SK-N-SH (cell line): ENCODE measurements at places on chromosomes 4 and X. TPM values are rescaled to one million over a fixed set of nuclear protein-coding genes. Genes with fewer than 3 reads are reported as not detected.

DNA sequence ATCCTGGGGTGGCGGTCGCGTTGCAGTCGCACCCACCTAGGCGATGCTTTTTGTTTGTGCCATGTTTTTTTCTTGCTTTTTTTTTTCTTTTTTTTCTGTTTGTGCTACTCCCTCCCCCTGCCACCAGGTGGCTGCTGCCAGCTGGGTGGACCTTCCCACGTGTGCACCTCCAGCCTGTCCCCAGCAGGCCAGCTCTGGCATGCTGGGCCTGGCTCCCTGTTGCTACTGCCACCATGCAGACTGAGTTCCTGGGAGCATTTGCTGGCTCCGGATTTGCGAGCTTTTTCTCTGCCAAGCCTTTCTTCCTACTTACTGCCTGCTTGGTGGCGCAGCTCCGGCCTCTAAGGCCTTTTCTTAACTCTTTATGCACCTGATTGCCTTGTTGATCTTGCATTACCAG, 161.2 kb upstream of the WDFY3 start:
- peak; percentile 77 for DNase-seq

GRCh38 chr4:17875402-17876070, 64.8 kb downstream of the NCAPG start:
- DNase-seq = no peak

- DNase-seq = no peak
Observed at GRCh38 chr4:57374866-57375595, 264.8 kb upstream of the IGFBP7 start.

DNA sequence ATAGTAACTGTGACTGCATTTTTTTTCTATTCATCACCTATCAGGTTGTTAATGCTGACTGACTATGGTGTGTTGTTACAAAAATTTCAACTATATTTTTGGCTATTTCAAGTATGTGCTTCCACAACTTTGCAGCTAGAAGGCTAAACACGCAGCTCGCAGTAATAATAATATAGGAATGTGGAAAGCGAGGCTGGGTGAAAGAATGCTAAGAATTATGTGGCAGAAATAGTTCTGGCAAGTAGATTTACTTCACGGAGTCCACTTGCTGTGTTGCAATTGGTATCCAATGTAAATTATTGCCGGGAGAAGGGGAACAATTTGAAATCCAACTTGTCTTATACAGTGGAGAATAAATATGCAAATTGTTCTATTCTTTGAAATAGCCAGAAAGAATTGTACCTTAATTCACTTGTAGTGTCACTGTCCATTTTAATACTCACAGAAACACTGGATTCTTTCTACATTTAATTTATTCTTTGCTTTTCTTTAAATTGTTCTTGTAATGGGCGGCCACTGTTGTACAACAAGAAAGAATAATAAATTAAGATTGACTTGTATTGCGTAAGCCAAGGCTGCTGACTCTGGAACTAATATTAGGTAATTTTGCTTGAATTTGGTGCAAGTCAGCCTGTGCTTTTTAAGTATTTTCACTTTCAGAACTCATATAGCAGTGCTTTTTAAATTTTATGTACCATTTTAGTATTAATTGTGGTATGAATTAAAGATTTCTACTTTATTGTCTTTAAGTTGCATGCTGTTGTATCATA, 154.9 kb downstream of the FRMPD4 start:
- no peak for DNase-seq

- DNase-seq = no peak
Observed at GRCh38 chr4:76215077-76215476, 1.5 kb upstream of the SCARB2 start.

DNA sequence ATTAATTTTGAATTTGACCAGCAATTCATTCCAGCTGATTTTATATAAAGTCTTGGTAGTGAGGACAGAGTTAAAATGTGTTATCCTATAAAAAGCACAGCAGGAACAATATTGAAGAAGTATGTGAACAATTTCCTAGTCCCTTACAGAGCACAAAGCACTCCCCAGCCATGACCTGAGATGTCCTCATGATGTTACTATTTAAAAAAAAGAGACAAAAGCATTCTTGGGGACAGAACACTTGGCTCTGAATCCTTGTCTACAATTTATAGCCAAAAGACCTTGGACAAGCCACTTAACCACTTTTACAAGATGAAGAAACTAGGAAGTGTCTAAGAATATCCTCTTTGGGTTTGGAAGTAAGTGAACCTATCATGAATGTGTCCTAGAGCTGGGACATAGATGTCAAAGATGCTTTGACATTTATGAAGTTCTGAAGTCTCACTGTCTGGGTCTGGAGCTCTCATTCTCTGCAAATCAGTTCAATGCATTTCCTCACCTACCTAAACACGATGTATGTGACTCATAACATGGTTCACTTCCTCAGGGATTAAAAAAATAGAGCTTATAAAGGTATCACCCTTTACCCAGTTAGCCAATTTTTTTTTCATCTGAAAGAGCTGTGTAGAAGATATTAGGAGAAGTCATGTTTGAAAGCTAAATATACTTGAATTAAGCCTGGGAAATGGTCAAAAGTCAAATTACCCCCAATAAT, 61.4 kb downstream of the IGFBP7 start:
- no peak for DNase-seq

DNA sequence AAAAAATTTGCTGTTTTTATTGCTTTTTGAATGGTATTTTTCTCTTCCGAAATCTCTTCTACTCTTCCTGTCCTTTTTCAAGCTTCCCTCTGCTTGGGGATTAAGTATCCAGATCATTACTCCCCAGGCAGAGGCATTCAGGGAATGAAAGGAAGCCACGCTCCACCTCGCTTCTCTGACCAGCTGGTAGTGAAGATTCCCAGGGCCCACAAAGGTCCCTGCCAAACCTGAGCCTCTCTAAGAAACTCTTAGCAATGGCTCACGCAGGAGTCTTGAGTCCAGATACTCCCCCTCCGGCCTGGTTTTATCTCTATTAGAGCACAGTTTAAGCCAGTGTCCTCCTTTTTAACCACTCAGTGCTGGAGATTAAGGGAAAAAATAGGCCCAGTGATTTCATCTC, 51.4 kb upstream of the SOD3 start:
- DNase-seq = no peak

DNA sequence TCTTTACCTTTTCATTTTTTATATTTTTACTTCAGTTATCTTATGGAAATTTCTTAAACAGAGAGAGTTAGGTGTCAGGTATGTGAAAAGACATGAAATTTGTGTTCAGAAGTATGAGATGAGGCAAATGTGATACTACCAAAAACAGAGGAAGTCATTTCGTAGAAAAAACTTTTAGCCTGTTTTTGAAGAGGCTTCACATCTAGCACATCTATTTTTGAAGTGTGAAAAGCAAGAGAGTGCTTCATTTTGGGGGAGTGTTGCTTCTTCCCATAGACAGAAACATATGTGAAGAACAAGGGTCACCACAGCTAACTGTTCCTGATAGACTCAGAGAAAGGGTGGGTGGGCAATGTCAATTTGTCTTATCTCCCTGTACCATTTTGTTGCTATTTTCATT, 125.3 kb downstream of the TET2 start:
- DNase-seq = no peak

DNA sequence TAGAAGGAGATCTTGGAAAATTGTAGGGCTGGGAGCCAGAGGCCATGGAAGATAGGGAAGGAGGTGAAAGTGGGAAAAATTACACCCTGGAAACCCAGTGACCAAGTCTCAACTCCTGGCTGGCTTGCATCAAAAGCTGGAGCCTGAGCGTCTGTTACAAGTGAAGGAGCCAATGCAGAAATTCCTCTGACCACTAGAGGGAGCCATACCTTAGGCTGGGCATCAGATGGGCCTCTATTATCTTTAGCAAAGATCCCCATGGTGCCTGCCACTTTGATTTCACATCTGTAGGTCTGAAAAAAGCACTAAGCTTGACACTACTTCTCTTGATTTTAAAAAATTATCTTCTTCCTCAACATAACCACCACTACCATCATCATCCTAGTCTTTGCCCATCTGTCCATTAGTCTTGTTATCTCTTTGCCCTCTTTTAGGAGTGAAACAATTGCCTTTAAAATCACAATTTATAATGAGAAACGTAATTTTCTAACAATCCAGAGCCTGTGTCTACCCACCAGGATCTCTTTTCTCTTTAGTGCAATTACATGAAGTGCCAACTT, 62.9 kb downstream of the ANAPC4 start:
- peak; percentile 71 for DNase-seq

DNA sequence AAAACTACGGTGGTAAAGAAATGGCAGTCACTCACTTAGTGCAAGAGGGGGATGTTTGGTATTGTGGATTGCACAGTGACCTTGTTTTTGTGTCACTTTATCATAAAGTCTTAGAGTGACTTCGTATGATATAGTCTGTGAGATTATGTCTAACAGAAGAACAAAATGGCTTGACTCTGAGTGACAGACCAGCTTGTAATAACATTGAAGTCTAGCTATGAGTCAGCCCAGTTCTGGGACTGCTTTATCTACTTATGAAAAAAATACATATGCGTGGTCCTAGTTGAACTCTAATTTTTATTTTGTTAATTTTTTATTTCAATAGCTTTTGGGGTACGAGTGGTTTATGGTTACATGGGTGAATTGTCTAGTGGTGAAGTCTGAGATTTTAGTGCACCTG, 20.0 kb downstream of the DCLK2 start:
- no peak for DNase-seq

- DNase-seq = no peak
Observed at GRCh38 chr4:82201303-82201702, 172.5 kb downstream of the HNRNPD start.

- DNase-seq = peak; percentile 66
Observed at GRCh38 chr4:87973283-87974169, 2.0 kb upstream of the SPP1 start.

DNA sequence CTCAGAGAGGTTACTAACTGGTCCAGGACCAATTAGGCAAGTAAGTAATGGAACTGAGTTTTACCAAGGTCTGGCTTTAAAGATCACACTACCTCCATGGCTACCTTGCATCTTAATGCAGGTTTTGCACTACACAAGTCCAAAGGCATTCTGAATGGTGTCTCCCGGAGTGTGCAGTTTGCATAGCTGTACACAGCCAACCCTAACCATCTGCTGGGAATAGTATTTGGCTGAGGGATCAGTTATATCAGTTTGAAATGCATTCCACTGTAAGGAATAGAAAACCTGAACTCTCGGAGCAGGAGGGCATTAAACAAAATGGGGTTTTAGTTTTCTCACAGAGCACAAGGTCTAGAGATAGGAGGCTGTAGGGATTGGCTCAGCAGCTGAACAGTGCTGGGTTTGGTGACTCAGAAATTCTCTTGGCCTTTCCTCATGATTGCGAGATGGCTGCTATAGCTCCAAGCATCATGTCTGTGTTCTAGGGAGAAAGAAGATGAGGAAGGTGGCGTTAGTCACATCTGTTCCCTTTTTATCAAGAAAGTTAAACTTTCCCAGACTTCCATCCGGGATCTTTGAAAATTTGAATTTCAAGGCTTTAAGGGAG, 177.1 kb downstream of the NHS start:
- DNase-seq = no peak

DNA sequence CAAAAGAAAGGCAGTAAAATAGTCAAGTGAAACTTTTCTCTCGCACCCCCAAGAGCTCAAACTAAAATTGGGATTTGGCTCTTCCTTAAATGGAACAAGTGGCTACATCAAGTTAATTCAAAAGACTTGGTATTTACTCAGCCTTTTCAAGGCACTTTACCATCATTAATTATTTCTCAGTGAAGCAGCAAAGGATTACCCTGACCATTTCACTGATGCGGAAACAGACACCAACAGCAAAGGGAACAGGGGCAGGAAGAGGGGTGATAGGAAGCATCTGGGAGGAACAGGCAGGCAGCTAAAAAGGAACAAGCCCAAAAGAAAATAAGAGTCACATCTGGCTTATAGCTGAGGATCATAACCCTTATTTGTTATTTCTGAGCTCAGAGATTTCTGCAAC, 2.7 kb downstream of the SCML2 start:
- DNase-seq = no peak

DNA sequence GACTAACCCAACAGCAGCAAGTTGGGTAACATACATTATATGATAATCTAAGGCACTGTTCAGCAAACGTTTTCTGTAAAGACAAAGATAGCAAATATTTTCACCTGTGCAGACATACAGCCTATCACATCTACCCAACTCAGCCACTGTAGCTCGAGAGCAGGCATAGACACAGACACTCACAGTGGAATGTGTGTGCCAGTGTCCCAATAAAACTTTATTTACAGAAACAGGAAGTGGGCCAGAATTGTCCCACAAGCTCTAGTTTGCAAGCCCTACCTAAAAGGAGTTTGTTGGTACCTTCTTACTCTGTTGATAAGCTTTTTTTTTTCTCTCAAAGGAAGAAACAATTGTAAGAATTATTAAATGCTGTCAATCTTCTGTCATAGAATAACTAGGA, 11.9 kb upstream of the FAM9A start:
- DNase-seq = no peak

DNA sequence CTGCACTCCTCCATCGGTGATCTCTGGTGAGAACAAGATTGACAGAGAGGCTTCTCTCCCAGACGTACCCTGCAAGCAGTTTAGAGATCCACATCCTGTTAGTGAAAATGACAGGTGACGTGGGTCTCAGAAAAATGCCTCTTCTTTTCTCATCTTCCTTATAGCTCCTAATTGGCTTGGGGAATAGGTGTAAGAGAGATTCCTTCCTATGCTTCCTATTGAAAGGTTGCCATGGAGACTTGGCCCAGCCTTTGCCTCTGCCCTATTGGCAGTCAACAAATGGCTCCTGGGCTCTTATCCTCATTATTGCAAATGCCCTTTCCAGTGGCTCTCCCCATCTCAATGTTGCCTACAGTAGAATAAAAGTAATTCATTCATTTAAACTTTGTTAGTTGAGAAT, 26.5 kb upstream of the DGKK start:
- no peak for DNase-seq

DNA sequence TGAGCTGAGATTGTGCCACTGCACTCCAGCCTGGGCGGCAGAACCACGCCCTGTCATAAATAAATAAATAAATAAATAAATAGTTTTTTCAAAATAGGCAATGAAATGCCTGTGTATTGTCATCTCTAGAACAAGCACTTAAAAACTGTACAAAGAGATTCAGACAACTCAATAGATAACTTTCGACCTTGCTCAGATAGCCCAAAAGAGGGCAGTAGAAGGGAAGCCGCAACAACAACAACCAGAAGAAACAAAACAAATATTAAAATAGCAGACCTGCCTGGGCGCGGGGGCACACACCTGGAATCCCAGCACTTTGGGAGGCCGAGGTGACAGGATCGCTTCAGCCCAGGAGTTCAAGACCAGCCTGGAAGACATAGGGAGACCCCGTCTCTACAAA, 9.4 kb upstream of the CLDN34 start:
- DNase-seq = no peak

GRCh38 chrX:11698702-11699101, 33.0 kb upstream of the ARHGAP6 start:
- no peak for DNase-seq

GRCh38 chr4:167028976-167029375, 205.3 kb downstream of the SPOCK3 start:
- DNase-seq = no peak

- DNase-seq = no peak
Observed at GRCh38 chr4:15964159-15964558, 1.2 kb upstream of the FGFBP2 start.

Gene PLS3
- 35.7 and 47.4 TPM in 2 replicates for polyA plus RNA-seq

Gene VEGFD
- polyA plus RNA-seq = 5.3 and 6.3 TPM in 2 replicates

Gene HSD17B13
- 0.05 and 0.13 TPM in 2 replicates for polyA plus RNA-seq

Gene GAGE12E
- polyA plus RNA-seq = not detected in 2 replicates

Gene PABPC1L2B
- 0.05 TPM in 2 replicates for polyA plus RNA-seq

Gene SMARCA5
- polyA plus RNA-seq = 7.5 and 8.4 TPM in 2 replicates

Gene GPR173
- 5.8 TPM in 2 replicates for polyA plus RNA-seq

Gene PORCN
- polyA plus RNA-seq = 10.6 and 11.0 TPM in 2 replicates

Gene PPBP
- not detected in 2 replicates for polyA plus RNA-seq

Gene NHS
- polyA plus RNA-seq = 1.0 and 1.2 TPM in 2 replicates

Gene LRCH2
- polyA plus RNA-seq = 1.7 and 2.3 TPM in 2 replicates
